Cerebellum (tissue), 4 donors: ENCODE measurements at places on chromosomes 3 and 15. TPM values are rescaled to one million over a fixed set of nuclear protein-coding genes. Genes with fewer than 3 reads are reported as not detected.

CSTA gene
- not detected for total RNA-seq

GOLGA8R gene
- 3.5 TPM for total RNA-seq

NOX5 gene
- total RNA-seq = 0.09 TPM

RGMA gene
- 26.3 TPM for total RNA-seq

STXBP5L gene
- total RNA-seq = 46.9 TPM

CHRNA7 gene
- total RNA-seq = 7.3 TPM

CCR9 gene
- total RNA-seq = not detected

C3orf62 gene
- total RNA-seq = 6.6 TPM

LYZL4 gene
- not detected for total RNA-seq

DOCK3 gene
- total RNA-seq = 30.4 TPM

CYP8B1 gene
- total RNA-seq = not detected

ITIH4 gene
- total RNA-seq = 8.0 TPM

RTP4 gene
- 0.18 TPM for total RNA-seq

HTR3E gene
- total RNA-seq = not detected

SLCO2A1 gene
- 4.4 TPM for total RNA-seq

NR2C2 gene
- 82.2 TPM for total RNA-seq

USP50 gene
- total RNA-seq = 1.2 TPM

NR2E3 gene
- 0.54 TPM for total RNA-seq

CLDN16 gene
- not detected for total RNA-seq

CNTN4 gene
- total RNA-seq = 57.6 TPM

LINGO1 gene
- total RNA-seq = 30.1 TPM

GREM1 gene
- 0.54 TPM for total RNA-seq

PIGBOS1 gene
- 5.6 TPM for total RNA-seq

MIX23 gene
- total RNA-seq = 16.2 TPM

ZBED2 gene
- total RNA-seq = not detected

UTS2B gene
- 0.64 TPM for total RNA-seq

TMEM108 gene
- total RNA-seq = 9.1 TPM

ALG1L2 gene
- total RNA-seq = 0.91 TPM

ROBO2 gene
- total RNA-seq = 236 TPM

TAGLN3 gene
- total RNA-seq = 91.8 TPM

PLA2G4E gene
- total RNA-seq = not detected

C3orf22 gene
- total RNA-seq = 0.18 TPM

RAF1 gene
- total RNA-seq = 139 TPM

SSUH2 gene
- 0.91 TPM for total RNA-seq

CRTC3 gene
- 43.8 TPM for total RNA-seq

OXNAD1 gene
- 28.9 TPM for total RNA-seq

PAK2 gene
- 38.3 TPM for total RNA-seq

SPG11 gene
- 116 TPM for total RNA-seq

SENP8 gene
- total RNA-seq = 3.0 TPM
